ENCODE measurements at places on chromosomes 3 and 15.

DNA sequence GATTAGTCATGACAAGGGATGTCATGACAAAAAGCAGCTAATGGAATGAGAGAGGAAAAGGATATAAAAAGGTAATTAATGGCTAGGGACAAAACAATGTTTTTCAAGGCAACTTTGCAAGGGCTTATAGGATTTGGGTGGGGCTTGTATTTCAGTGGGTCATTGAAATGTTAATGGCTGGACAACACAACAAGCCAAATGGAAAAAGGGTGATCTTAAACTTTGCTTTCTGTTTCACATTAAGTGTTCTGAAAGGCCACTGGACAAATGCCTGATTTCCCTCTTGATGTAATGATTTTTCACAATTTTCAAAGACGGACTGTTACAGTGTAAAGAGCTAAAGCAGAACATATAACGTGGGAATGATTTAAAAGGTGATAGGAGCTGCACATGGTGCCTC, 345.0 kb downstream of the TUSC7 start:
- no peak for DNase-seq

DNA sequence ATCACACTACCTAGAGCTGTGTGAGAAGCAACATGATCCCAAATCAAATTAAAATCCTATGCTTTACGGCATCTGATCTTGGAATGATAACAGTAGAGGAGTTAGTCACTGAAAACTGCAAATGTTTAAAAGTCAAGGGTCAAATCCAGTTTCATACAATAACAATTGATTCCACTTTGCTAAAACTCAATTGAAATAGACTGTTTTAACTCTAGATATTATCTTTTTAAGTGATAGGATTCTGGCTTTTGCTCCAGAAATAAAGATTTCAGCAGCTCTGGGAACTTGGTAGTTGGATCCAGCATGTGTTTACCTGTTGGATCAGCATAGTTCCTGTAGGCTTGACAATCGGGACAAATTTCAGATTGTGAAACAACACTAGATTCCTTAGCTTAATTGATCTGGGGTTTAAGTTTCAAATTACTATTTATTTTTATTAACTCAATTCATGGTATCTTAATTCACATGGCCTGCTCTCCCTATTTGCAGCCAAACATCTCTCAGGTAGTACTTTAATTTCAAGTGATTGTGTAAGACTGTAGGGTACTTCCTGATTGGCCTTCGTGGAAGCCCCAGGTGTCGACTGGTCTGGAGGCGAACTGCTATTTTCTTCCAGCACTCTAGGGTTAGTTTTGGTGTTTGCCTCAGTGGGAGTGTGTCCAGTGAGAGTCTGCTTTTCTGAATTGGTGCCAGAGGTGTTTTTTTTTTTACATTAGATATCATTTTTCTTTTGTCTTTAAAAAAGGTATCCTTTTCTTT, 16.6 kb downstream of the NFKBIZ start:
- no peak for DNase-seq

DNA sequence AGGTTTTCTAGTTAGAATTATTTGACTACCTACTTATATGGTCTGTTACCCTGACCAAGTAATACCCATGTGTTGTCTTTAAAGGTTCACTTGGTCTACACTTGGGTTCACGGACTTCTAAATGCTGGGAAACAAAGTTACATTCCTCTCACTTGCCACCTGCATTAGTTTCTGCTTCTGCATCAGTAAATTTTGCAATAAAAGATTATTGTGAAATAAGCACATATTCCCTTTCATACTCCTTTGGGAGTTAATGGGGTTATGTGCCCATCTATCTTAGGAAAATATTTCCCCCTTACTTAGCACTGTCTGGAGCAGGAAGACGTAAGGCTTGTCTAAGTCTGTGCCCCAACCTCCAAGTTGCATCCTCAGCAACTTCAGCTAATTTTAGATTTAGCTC, 160.7 kb downstream of the FRMD5 start:
- no peak for DNase-seq

- no peak for DNase-seq
These were observed 321.0 kb upstream of the TGFBR2 start for GRCh38 chr3:30285188-30286006.

DNA sequence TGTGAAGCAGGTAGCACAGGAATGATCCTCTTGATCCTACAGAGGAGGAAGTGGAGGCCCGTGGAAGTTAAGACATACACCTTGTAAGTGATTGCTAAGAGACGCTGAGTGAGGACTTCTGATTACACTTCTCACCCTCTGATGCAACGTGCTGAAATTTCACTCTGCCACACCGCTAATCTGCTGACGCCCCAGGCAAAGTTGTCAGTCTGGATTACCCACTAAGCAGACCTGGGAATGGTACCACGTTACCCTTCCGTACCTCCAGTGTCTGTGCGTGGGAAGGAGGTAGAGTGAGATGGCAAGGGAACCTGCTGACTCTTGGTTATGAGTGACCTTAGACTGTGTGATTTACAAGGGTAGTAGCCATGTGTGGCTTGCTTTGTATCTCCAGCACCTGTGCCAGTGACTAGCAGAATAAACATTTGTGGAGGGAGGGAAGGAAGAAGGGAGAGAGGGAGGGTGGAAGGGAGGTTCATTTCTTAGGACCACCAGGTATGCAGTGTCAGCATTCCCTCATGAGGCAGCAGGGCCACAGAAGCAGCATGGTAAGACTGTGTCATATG, 115.0 kb downstream of the ALDH1A2 start:
- DNase-seq = no peak

DNA sequence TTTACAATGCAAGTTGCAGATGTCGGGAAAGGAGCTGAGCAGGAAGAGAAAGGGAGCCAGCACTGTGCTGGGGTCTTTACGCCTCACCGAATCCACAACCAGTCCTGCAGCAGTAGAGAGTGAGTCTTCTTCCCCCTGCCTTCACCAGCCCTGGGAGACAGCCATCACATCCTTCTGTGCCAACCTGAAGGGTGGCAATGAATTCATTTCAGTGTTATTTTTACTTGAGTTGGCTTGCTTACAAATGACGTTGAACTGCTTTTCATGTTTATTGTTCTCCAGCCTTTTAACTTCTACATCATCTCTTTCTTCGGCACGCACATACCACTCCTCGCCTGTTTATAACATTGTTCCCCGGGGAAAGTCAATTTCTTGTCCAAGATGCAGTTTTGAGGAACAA, 77.1 kb downstream of the TRIM42 start:
- DNase-seq = no peak

- no peak for DNase-seq
These were observed 4.3 kb upstream of the LRRK1 start for GRCh38 chr15:100914876-100915275.

DNA sequence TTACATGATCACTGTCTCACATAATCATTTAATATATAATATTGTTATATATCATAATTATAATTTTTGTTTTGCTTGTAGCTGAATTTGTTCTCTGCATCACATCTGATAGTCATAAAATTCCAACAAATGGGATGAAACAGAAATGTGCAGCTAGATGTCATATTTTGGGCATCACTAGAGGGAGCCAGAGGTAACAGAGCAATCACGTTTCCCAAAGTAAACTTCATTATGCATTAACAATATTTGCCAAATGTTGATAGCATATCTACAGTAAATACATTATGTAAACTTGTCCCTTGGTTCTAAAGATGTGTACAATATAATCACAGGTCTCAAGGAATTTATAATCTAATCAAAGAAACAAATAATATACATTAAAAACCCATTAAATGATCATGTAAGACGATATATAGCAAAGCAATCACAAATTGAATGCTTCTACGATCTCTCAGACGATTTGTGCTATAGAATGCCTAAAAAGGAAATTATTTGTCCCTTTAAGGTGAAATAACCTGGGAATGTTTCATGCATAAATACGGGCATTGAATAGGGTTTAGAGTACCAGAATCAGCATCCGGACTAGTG, 234.2 kb upstream of the MCTP2 start:
- DNase-seq = no peak

DNA sequence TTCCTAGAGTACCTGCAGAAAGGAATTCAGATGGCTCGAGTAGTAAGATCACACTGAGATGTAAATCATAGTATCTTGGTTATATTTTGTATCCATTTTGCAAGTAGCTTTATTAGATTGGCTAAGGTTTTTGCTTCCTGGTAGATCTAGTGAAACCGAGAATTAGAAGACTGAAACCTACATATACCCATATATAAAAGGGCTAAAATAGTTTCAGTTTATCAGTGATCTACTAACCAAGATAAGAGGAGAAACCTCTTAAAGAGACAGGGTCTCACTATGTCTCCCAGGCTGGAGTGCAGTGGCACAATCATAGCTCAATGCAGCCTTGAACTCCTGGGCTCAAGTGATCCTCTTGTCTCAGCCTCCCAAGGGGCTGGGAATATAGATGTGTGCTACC, 135.3 kb downstream of the PCCB start:
- DNase-seq = no peak

- DNase-seq = no peak
These were observed 32.5 kb upstream of the TP63 start for GRCh38 chr3:189598530-189599225.

- DNase-seq = no peak
These were observed 114.4 kb downstream of the TPRA1 start for GRCh38 chr3:127475975-127476705.

DNA sequence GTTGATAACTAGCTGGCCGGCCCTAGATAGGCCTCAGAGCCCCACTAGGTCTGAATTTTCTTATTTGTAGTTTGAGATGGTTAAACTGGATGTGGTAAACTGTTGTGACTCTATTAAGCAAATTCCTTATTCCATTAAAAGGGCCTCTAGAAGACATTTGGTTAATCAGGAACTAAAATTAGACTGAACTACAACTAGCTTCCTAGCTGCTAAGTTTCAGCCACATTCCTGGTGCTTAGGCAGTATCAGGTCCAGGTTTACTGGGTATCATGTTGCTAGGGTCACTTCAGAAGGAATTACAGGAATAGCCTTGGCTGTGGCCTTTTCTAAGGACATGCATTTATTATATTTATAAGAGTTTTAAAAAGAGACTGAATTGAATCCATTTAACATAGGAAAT, 136.3 kb downstream of the PLD1 start:
- no peak for DNase-seq

DNA sequence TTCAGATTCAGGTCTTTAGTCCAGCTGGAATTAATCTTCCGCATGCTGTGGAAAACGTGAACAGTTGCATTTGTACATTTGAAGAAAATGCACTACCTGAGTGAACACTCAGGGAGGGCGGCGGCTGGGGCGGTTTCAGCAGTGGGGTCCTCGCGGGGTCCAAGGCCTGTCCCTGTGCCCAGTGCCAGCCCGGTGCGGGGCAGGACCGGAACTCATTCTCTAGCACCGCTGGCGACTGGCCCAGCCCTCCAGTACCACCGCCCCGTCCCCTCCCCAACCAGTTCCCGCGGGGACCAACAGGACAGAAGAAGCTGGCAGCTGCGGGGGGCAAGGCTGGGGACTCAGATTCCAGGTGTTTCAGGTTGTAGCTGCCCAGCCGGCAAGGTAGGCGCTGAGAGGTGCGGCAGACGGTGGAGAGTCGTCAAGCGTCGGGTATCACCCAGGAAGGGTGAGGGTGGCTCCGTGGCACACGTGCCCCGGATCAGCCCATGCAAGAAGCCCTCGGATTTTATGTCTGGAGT, 72.2 kb upstream of the ARNT2 start:
- DNase-seq = no peak

GRCh38 chr3:16515885-16516420, 2.5 kb upstream of the RFTN1 start:
- no peak for DNase-seq

- no peak for DNase-seq
These were observed 34.1 kb downstream of the CGNL1 start for GRCh38 chr15:57410373-57410772.

- DNase-seq = no peak
These were observed 342.2 kb upstream of the TPRG1 start for GRCh38 chr3:188829576-188829975.

DNA sequence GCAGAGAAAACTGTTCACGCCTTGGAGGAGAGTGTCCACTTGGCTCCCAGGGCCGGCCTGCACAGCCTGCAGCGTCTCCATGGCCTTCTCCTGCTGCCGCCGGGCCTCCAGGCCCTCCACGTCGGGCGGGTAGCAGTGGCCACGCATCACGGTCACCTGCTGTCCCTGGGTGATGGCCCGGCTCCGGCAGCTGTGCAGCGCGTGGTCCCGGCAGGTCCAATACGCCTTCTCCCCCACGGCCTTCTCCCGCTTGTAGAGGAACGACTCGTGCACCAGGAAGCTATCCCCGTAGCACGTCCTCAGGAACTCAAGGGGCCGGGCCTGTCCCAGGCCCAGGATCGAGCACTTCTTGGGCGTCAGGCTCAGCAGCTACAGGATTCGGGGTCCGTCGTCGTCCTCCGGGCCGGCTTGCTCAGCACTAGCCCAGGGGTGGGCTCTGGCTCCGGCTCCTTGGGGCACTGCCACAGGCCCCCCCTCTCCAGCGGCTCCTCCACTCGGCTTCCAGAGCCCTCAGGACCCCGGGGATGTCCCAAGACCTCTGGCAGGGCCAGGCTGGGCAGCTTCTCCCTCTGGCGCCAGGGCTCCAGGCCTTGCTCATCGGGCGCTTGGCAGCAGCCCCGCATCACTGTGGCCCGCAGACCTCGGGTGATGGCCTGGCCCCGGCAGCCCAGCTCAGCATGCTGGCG, 83.6 kb upstream of the FXR1 start:
- no peak for DNase-seq

DNA sequence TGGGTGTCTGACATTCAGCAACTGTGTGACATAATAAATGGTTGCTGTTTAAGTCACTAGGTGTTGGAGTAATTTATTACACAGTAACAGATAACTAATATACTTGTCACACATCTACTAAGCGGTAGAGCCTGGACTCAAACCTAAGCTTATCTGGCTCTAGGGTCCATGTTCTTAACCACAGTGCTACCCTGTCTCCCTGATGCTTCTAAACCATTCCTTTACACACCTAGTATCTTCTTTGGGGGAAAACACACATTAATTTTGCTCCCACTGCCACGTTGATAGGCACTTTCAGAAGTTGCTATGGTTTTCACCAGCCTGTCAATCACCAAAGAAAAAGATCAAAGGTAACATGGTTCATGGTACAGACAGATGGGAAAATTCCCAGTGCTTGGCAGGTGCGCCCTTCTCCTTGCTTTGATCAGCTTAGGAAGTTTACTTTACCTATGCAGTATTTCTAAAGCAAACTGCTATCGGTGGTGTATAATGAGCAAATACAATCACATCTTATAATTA, 150.8 kb downstream of the PDZRN3 start:
- no peak for DNase-seq

- no peak for DNase-seq
These were observed 2.7 kb upstream of the BAHD1 start for GRCh38 chr15:40437752-40438687.

DNA sequence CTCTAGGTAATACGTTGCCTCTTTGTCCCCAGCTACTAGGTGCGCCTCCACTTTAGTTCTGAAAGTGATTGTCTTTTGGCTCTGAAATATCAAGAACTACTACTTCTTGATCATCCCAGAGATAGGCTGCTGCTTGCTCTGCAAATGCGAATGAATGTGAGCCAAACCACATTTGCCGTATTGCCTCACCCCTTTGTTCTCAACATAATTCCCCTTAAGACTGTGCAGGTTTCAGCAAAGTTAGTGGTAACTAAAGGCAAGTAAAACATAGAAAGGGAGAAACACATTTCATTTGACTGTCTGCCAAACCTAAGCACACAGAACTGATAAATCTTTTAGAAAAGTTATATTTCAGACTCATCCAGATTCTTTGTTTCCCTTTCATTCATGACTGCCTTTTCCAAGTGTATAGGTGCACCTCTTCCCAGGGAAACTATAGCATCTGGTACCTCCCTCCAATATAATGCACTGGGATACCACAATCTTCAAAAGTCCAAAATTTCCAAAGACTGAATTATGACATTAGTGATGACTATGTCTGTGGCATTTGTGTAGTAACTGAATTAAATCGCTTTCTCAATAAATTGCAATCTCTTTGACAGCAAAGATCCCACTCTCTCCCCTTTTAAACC, 720.6 kb upstream of the CBLB start:
- DNase-seq = peak; percentile 53
